ENCODE measurements at places on chromosomes 7 and 10.
A peak's percentile ranks its signal among the peaks of the same experiment; 100 is the strongest.

DNA sequence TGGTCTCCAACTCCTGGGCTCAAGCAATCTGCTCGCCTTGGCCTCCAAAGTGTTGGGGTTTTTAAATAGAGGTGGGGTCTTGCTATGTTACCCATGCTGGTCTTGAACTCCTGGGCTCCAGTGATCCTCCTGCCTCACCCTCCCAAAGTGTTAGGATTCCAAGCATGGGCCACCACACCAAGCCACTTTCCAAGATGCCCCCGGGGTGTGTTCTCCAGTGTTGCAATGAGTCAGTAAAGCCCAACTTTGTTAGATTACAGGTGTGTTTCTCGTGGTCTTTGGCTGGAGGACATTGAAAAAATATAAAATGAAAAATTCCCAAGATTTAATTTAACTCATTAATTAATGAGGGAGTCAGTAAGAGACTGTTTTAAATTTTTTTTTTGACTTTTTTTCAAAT, 29.2 kb downstream of the TACR2 start:
- no peak for DNase-seq
- no peaks in the 10 kb centered on the region for H3K36me3 ChIP-seq
- H3K27me3 ChIP-seq: no peaks in the 10 kb centered on the region

- DNase-seq: no peak
- no peaks in the 10 kb centered on the region for H3K36me3 ChIP-seq
- no peak overlapping the region for H3K27ac ChIP-seq
- no peaks in the 10 kb centered on the region for H3K27me3 ChIP-seq
- no peak overlapping the region for H3K4me3 ChIP-seq
These were observed 24.8 kb downstream of the GBX1 start for GRCh38 chr7:151142686-151143040.

GRCh38 chr7:69550991-69551390, 47.3 kb upstream of the AUTS2 start:
- DNase-seq: no peak
- H3K4me1 ChIP-seq: no peaks in the 10 kb centered on the region

- H3K36me3 ChIP-seq: no peaks in the 10 kb centered on the region
- H3K4me3 ChIP-seq: no peak overlapping the region
- H3K4me1 ChIP-seq: peaks cover 10% of the 10 kb centered on the region
- no peak for DNase-seq
These were observed 20.9 kb downstream of the MORN4 start for GRCh38 chr10:97612386-97612785.

DNA sequence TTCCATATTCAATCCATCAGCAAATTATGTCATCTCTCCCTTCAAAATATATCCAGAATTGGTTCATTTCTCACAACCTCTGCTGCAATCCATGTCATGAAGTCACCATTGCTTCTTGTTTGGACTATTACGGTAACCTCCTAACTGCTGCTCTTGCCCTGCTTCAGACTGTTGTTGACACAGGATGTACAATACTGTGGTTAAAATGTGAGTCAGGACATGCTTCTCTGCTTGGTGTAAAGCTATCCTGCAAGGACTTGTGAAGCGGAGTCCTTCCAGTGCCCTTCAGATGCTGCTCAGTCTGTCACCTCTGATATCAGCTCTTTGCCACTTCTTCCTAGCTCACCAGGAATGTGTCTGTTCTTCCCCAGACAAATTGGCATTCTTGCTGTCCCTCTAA, 10.4 kb upstream of the NXPH1 start:
- no peaks in the 10 kb centered on the region for H3K27me3 ChIP-seq
- H3K27ac ChIP-seq: no peak overlapping the region
- no peaks in the 10 kb centered on the region for H3K4me1 ChIP-seq
- DNase-seq: no peak
- H3K36me3 ChIP-seq: no peaks in the 10 kb centered on the region

DNA sequence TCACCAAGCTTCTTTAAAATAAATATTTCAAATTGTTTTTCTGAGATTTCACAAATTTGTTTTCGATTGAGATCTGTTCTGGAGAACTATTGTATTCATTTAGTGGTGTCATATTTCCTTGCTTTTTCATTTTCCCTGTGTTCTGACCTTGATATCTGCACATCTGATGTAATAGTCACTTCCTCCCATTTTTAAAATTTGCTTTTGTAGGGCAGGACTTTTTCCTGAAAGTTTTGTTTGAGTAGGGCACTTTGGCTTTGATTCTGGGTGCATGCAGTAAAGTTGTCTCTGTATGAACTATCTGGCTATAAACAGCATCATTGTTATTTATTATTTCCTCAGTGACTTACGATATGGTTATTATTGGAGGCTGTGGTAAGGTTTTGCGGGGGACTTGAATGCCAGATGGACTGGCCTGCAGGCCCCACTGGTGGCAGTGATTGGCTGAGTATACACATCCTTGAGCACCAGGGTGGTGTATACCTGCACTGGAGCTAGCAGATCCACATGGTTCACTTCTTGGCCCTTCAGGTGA, 83.6 kb downstream of the CSTF2T start:
- H3K27ac ChIP-seq: no peak overlapping the region
- H3K36me3 ChIP-seq: no peaks in the 10 kb centered on the region
- H3K27me3 ChIP-seq: no peaks in the 10 kb centered on the region
- no peaks in the 10 kb centered on the region for H3K4me1 ChIP-seq
- DNase-seq: no peak

GRCh38 chr7:101557978-101558741, 70.9 kb downstream of the MYL10 start:
- H3K4me3 ChIP-seq: no peak overlapping the region
- no peak for DNase-seq
- H3K4me1 ChIP-seq: 0 out of 2 replicates have a peak, but pooled peaks cover 2% of the 10 kb centered on the region

- H3K36me3 ChIP-seq: no peaks in the 10 kb centered on the region
- no peaks in the 10 kb centered on the region for H3K27me3 ChIP-seq
- H3K4me3 ChIP-seq: no peak overlapping the region
- no peak for DNase-seq
These were observed 234.9 kb downstream of the HGF start for GRCh38 chr7:81534996-81535395.

- H3K4me3 ChIP-seq: no peak overlapping the region
- no peaks in the 10 kb centered on the region for H3K4me1 ChIP-seq
- H3K36me3 ChIP-seq: no peaks in the 10 kb centered on the region
- H3K27me3 ChIP-seq: no peaks in the 10 kb centered on the region
- no peak for DNase-seq
- H3K27ac ChIP-seq: no peak overlapping the region
These were observed 35.9 kb upstream of the MYL10 start for GRCh38 chr7:101664893-101665471.

- no peaks in the 10 kb centered on the region for H3K4me1 ChIP-seq
- no peaks in the 10 kb centered on the region for H3K36me3 ChIP-seq
- H3K4me3 ChIP-seq: no peak overlapping the region
- no peak for DNase-seq
These were observed 33.8 kb downstream of the GALNT17 start for GRCh38 chr7:71165708-71166107.

- no peak for DNase-seq
- no peak overlapping the region for H3K27ac ChIP-seq
- no peaks in the 10 kb centered on the region for H3K4me1 ChIP-seq
- no peaks in the 10 kb centered on the region for H3K27me3 ChIP-seq
- H3K4me3 ChIP-seq: no peak overlapping the region
- H3K36me3 ChIP-seq: no peaks in the 10 kb centered on the region
These were observed 158.5 kb downstream of the LHFPL3 start for GRCh38 chr7:104486931-104487330.

DNA sequence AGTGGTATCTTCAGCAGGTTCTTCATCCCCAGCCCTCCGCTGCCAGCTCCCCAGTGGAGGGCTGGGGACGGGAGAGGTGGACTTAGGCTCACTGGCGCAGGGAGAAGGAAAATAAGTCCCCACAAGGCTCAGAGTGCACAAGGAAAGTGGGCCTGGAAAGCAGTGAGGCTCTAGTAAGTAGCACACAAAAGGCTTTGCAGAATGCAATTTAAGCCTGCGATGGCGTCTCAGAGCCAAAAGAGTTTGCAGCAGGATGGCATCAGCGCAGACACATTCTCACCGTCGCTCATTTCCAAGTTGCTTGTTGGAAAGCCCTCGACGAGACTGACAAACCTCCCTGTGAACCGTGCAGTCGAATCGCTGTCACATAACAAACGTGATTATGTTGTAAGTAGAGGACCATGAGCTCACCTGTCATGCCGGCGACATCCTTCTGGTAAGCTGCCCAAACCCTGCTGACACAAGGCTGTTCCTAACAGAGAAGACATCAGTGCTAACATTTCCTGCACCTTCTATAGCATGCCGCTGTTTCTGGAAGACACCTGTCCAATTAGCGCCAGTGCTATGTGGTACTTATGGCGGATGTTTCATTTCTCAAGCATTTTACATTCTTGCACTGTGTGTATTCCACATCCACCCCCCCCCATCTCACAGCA, 98.3 kb upstream of the NPVF start:
- H3K36me3 ChIP-seq: no peaks in the 10 kb centered on the region
- no peak overlapping the region for H3K4me3 ChIP-seq
- H3K27ac ChIP-seq: no peak overlapping the region
- H3K27me3 ChIP-seq: peaks cover 3% of the 10 kb centered on the region
- DNase-seq: no peak
- no peaks in the 10 kb centered on the region for H3K4me1 ChIP-seq

GRCh38 chr7:83410989-83411591, 237.8 kb downstream of the SEMA3E start:
- no peaks in the 10 kb centered on the region for H3K36me3 ChIP-seq
- no peak overlapping the region for H3K4me3 ChIP-seq
- DNase-seq: peak; percentile 61

GRCh38 chr10:21524131-21524525, 1.4 kb downstream of the SKIDA1 start:
- H3K27ac ChIP-seq: peak overlapping the region; percentile 89
- H3K4me3 ChIP-seq: no peak overlapping the region
- no peaks in the 10 kb centered on the region for H3K36me3 ChIP-seq
- no peaks in the 10 kb centered on the region for H3K27me3 ChIP-seq

- H3K27ac ChIP-seq: no peak overlapping the region
- no peaks in the 10 kb centered on the region for H3K27me3 ChIP-seq
- DNase-seq: no peak
- no peaks in the 10 kb centered on the region for H3K4me1 ChIP-seq
- H3K36me3 ChIP-seq: no peaks in the 10 kb centered on the region
These were observed 383.5 kb upstream of the VWC2 start for GRCh38 chr7:49389871-49390479.

GRCh38 chr10:71807557-71808510, 34.5 kb upstream of the VSIR start:
- H3K27ac ChIP-seq: no peak overlapping the region
- no peaks in the 10 kb centered on the region for H3K27me3 ChIP-seq
- no peaks in the 10 kb centered on the region for H3K36me3 ChIP-seq

GRCh38 chr10:113897693-113898618, 43.5 kb downstream of the NHLRC2 start:
- H3K4me3 ChIP-seq: no peak overlapping the region
- peaks cover 18% of the 10 kb centered on the region for H3K36me3 ChIP-seq
- peaks cover 16% of the 10 kb centered on the region for H3K4me1 ChIP-seq
- DNase-seq: no peak

GRCh38 chr10:103188853-103189252, 4.2 kb downstream of the NT5C2 start:
- H3K27ac ChIP-seq: peak overlapping the region; percentile 92
- no peaks in the 10 kb centered on the region for H3K27me3 ChIP-seq
- H3K36me3 ChIP-seq: peaks cover 8% of the 10 kb centered on the region
- DNase-seq: no peak

DNA sequence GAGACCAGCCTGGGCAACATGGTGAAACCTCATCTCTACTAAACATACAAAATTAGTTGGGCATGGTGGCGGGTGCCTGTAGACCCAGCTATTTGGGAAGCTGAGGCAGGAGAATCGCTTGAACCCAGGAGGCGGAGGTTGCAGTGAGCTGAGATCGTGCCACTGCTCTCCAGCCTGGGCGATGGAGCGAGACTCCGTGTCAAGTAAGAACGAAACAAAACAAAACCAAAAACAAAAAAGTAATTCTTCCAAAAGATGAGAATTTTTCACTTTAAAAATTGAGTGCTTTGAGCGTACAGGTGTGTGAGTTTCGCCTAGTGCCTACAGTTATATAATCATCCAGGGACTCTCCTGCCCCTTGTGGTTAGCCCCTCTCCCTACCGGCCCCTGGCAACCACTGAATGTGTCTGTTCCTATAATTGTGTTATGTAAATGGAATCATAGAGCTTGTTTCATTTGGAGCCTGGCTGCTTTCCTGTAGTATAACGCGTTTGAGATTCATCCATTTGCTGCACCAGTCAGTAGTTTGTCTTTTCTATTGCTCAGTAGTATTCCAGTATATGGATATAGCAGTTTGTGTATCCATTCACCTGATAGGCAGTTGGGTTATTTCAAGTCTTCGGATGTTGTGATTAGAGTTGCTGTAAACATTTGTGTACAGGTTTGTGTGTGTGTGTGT, 80.0 kb downstream of the RBM33 start:
- H3K27me3 ChIP-seq: no peaks in the 10 kb centered on the region
- no peak overlapping the region for H3K27ac ChIP-seq
- no peak overlapping the region for H3K4me3 ChIP-seq
- H3K4me1 ChIP-seq: no peaks in the 10 kb centered on the region

DNA sequence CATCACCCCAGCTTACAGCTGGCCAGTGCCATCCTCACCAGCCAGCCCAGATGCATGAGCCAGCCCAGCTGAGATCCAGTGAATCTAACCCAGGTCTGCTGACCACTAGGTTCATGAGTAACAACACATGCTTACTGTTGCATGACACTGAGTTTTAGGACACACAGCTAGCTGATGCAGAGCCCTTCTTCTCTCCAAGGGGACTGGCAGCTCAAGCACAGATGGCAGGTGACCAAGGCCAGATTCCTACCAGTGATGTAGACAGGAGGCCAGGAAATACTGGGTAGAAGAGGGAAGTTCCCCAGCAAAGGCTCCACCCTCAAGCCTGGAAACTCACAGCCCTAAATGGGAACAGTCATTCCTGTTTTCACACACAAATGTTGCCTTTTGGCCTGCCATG, 236.6 kb downstream of the GRID1 start:
- no peaks in the 10 kb centered on the region for H3K4me1 ChIP-seq
- H3K4me3 ChIP-seq: no peak overlapping the region
- DNase-seq: no peak
- no peaks in the 10 kb centered on the region for H3K27me3 ChIP-seq

GRCh38 chr7:133961724-133962123, 165.4 kb upstream of the LRGUK start:
- H3K4me1 ChIP-seq: no peaks in the 10 kb centered on the region
- no peak overlapping the region for H3K27ac ChIP-seq
- H3K36me3 ChIP-seq: no peaks in the 10 kb centered on the region

- H3K4me3 ChIP-seq: no peak overlapping the region
- no peaks in the 10 kb centered on the region for H3K27me3 ChIP-seq
- DNase-seq: no peak
- no peaks in the 10 kb centered on the region for H3K36me3 ChIP-seq
These were observed 146.5 kb downstream of the FANK1 start for GRCh38 chr10:126042906-126043305.

- no peaks in the 10 kb centered on the region for H3K36me3 ChIP-seq
- no peaks in the 10 kb centered on the region for H3K27me3 ChIP-seq
- H3K4me1 ChIP-seq: peaks cover 22% of the 10 kb centered on the region
- peak overlapping the region; percentile 100 for H3K27ac ChIP-seq
These were observed 176.8 kb downstream of the PKD1L1 start for GRCh38 chr7:47771336-47771989.

GRCh38 chr7:3128857-3129490, 85.3 kb upstream of the CARD11 start:
- H3K4me1 ChIP-seq: no peaks in the 10 kb centered on the region
- no peaks in the 10 kb centered on the region for H3K36me3 ChIP-seq
- DNase-seq: no peak
- H3K4me3 ChIP-seq: no peak overlapping the region
- no peak overlapping the region for H3K27ac ChIP-seq
- H3K27me3 ChIP-seq: peaks cover 3% of the 10 kb centered on the region

GRCh38 chr7:106978425-106979420, 65.8 kb upstream of the PRKAR2B start:
- no peak overlapping the region for H3K27ac ChIP-seq
- H3K4me3 ChIP-seq: no peak overlapping the region
- no peaks in the 10 kb centered on the region for H3K27me3 ChIP-seq
- DNase-seq: no peak
- no peaks in the 10 kb centered on the region for H3K36me3 ChIP-seq
- H3K4me1 ChIP-seq: no peaks in the 10 kb centered on the region
